ENCODE measurements at places on chromosomes 12 and 14.

GRCh38 chr12:59595565-59595882 is 305 bp upstream of the SLC16A7 start:
- DNase-seq: no peak

- DNase-seq: peak; percentile 35
Measured at GRCh38 chr14:33714527-33715226, 236.2 kb downstream of the EGLN3 start.

DNA sequence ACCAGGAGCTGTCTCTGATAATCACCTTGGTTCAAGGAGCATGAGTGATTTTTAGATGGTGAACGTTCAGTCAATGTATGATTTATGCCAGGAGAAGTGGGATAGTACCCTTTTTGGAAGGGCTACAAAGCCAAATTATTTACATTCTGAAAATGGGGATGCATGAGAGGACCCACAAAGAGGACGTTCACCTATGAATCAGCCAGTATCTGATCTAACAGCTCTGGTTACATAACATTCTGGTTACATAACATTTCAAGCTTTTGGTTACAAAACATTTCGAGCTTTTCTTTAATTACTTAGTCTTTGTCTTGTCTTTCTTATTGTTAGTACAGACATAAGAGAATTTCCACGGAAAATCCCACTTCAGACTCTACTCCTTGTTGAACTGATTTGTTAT is 68.8 kb downstream of the SLCO1A2 start:
- no peak for DNase-seq

- no peak for DNase-seq
Measured at GRCh38 chr14:23277189-23277588, 8.7 kb downstream of the HOMEZ start.

- peak; percentile 95 for DNase-seq
Measured at GRCh38 chr12:114933428-114934160, 249.6 kb upstream of the TBX3 start.

DNA sequence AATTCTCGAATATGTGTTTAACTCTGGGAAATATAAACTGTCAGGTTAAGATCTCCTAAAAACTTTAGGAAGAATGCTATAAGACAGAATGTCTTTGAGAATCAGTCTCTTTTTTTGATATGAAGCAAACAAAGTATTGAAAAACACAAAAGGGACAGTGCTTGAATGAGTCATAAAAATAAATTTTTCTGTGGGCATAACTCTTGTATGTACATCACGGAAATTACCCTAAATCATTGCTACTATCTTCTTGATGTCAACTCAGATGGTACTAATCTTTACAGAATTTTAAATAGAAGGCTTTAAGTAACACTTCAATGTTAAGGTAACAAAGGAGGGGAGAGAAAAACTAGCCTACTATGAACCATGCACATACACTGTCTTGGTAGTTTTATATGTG is 244.0 kb upstream of the AMIGO2 start:
- DNase-seq: no peak

Measured in astrocyte of the spinal cord (primary cell).